Gastroesophageal sphincter (tissue), 4 donors: ENCODE measurements at places on chromosomes 16 and 17. TPM values are rescaled to one million over a fixed set of nuclear protein-coding genes. Genes with fewer than 3 reads are reported as not detected.

GRCh38 chr17:30256756-30257506 is 21.4 kb upstream of the SLC6A4 start:
- ATAC-seq = no peak

DNA sequence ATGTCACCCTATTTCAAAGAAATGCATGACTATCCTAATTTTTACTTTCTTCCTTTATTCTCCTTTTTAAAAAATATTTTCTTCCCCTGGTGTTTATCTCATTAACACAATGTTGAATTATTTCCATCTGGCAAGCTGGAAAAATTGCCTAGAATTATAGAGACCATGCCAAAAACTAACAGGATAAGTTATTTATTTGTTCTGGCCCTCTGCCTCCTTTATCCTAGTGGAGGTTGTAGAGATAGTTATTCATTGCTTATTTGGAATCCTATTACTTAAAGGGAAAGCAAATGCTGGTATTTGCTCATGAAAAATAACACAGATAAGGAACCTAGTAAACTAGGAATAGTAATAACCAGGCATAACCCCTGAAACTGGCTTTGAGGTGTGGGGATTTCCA is 684.9 kb upstream of the KIF2B start:
- no peak for ATAC-seq

DNA sequence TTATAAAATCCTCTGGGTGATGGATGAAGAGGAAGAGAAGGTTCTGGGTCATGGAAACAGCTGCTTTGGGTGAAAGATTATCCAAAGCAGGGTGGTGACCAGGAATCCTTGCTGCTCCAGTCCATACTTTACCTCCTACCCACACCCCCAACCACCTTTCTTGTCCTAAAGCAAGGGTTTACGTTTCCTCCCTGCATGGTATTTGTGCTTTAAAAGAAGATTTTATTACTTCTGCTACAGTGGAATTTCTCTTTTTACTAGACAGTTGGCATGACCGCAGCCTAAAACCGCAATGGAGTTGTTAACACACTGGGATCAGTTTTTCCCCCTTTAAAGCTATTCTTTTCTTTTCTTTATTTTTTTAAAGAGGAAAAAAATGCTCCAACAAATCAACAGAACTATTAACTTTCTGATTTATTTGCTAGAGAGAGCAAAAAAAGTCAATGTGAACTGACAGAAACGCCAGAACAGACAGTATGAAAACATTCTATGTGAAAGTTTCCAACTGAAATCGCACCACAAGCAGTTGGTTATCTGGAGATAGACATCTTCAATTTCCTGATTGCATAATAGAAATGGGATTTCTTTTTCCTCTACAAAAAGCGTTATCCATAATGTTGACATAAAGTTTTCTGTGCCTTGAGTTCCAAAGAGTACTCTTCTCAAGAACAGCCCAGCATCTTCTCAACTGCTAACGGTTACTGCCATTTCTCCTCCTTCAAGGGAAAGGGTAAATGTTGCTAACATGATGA is 236.0 kb downstream of the IRX3 start:
- ATAC-seq = no peak

DNA sequence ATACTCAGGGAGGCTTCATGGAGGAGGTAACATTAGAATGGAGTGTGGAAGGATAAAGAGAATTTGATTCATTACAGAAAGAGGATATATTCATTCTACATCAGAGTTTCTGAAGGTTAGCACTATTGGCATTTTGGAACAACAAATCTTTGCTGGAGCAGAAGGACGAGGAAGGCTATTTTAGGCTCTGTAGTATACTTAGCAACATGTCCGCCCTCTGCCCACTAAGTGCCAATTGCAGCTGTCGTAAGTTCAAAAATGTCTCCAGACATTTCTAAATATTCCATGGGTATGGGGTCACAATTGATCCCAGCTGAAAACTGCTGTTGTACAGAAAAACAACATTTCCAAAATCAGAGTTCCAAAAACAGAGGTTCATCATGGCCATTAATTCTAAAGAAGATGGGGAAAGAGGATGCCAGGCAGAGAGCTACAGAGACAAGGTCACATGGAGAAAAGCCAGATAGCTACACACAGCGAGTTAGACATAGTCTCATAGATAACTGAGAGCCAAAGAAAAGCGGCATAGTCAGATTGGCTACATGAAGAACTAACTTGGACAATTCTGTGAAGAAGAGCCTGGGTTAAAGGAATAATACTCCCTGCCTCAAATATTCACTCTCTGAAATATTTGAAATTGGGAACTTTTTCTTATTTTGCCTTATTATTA is 846.4 kb upstream of the CDH8 start:
- no peak for ATAC-seq

DNA sequence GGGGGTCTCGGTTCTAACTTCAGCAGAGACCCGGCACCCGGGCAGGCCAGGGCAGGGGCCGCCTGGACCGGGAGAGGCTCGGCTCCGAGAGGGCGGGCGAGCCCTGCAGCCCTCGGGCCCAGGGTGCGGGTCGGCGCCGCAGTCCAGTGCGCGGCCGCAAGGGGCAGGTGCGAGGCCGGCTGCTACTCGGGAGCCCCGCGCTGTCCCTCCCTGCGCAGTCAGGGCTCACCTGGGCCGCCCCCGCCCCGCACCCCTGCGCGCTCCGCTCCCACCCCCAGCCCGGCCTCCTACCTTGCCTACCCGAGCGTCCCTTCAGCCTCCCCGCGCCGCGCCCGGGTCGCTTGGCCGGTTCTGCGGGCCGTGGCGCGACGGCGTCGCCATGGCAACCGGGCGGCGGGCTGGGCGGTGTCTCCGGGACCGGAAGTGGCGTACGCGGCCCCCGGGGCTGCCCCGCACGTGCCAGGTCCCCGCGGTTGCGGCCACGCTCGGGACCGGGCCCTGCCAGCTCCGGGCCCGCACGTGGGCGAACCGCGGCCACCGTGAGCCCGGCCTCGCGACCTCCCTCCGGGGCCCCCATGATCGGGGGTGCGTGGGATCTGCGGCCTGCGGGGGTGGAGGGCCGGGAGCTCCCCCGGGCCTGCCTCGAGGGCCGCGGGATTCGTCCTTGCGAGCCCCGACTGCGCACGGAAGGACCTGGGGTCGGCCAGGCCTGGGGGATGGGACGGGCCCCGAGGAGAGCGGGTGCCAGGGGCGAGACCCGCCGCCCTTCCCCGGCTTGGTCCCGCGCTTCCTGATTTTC is at the start of gene CYB561:
TSS of gene CYB561 (minus strand) at position 353 of the 799 bp plus-strand sequence. CDS start 8,759 bp downstream, outside the sequence.
- ATAC-seq = peak; percentile 89

GRCh38 chr17:16584273-16584995 is 15.4 kb upstream of the ZNF287 start:
- peak; percentile 96 for ATAC-seq

DNA sequence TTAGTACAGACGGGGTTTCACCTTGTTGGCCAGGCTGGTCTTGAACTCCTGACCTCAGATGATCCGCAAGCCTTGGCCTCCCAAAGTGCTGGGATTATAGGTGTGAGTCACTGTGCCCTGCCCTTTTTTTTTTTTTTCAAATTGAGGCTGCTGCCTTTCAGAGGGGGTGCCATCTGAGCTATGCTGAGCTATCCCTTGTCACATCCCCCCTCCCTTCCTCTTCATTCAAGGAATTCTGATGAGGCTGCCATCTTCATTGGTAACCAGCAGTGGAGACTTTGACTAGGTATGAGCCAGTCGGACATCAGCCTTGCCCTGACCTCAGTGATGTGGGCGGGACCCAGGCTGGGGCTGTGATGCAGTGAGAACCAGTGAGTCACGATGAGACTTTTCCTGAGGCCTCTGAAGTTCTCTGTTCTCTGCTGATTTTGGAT is 24.4 kb upstream of the GPT2 start:
- ATAC-seq = no peak

DNA sequence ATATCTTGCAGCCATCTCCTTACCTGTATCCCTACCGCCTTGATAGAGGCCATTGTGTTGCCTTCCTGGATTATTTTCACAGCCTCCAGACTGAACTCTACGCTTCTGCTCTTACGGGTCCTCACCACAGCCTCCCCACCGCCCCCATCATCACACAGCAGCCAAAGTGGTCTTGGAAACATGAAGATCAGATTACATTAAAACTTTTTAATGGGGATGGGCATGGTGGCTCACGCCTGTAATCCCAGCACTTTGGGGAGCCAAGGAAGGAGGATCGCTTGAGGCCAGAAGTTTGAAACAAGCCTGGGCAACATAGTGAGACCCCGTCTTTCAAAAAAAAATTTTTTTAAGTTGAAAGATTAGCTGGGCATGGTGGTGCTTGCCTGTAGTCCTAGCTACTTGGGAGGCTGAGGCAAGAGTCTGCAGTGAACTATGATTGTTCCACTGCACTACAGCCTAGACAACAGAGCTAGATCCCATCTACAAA is 150.5 kb downstream of the NPIPB5 start:
- no peak for ATAC-seq

DNA sequence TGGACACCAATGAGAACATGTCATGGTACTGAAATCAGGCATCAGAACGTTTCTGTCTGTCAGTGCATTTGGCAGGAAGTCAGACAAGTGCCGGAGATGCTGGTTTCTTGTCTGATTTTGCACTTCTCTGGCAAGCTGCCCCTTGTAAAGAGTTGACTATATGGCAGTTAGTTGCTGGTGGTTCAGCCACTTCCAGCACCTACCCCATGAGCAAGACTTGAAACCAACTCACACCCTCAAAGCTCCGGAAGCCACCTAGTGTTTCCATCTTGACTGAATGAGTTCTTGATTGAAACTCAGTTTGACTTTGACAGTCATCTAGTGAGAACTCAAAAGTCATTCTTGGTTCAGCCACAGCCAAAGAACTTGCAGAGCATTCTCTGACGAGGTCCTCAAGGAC is 225.1 kb downstream of the SPECC1 start:
- ATAC-seq = no peak

GRCh38 chr17:41334385-41335305 is 16.0 kb downstream of the KRT33A start:
- ATAC-seq = no peak

DNA sequence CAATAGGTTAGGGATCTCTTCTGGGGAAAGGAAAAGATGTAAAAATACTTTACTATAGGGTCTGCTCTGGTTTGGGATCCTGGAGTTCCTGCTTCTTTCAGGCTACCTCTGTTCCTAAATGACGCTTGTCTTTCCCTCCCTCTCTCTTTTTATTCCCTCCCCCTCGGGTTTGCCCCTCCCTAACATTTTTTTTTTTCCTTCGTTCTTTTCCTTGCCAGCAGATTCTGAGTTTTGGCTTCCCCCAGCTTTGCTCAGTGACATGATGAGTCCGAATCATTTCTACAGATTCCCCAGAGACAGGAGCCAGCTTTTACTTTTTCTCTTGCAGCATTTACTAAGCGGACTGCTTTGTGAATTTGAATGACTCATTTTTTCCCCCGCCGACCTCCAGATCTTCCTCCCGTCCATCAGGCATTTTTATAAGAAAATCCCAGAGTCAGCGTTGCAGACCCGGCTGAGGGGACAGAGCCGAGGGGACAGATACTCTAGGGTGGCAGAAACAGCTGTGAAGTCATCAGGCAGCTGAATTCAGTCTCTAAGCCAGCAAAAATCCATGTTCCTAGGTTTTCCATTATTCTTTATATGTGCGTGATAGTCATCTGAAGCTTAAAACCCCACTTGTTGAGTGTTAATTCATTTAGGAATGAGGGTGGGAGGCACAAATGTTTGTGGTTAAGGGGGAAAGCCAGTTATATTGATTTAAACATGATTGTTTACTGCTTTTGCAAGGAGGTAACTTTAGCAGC is at the start of gene TMEM100:
TSS of gene TMEM100 (minus strand) at position 123 of the 746 bp plus-strand sequence. CDS start 1,794 bp downstream, outside the sequence.
- ATAC-seq = peak; percentile 83

DNA sequence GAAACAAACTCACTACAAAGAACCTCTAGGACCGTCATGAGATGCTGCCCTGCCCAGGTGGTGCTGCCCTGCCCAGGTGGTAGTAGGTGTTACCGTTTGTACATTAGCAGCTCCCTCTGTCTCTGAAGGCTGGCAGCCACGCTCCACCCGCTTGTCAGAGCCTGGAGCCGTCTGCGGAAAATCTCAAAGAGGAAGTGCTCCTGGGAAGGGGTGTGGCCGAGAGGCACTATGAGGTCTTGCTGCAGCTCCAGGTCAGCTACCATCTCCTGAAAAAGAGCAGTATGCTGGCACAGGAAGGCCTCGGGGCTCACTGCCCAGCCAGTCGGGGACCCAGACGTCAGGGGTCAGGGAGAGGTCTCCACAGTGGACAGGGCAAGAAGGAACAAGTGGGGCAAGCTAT is 28.3 kb downstream of the ZNF276 start:
- ATAC-seq = no peak

DNA sequence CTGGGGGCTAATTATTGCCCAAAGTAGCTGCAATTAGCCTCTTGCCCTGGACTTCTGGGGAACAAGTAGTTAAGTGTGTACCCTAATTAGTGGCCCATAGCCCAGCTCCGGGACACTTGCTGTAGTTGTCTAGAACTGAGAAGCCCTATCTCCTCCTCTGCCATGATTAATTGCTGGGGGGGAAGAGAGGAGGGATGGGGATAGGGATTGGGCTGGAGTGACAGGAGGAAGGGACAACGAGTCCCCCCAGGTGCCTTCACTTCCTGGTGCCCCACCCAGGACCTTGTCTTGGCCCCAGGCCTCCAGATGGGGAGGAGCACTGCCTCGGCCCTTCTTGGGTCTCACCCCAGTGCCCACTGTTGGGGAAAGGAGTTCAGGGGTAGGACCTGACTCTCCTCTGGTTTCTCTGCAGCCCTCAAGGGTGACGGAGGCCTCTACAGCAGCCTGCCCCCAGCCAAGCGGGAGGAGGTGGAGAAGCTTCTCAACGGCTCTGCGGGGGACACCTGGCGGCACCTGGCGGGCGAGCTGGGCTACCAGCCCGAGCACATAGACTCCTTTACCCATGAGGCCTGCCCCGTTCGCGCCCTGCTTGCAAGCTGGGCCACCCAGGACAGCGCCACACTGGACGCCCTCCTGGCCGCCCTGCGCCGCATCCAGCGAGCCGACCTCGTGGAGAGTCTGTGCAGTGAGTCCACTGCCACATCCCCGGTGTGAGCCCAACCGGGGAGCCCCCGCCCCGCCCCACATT is 17.4 kb downstream of the NGFR start:
- ATAC-seq = no peak

- ATAC-seq = no peak
Observed at GRCh38 chr16:50472472-50472871, 75.7 kb upstream of the NKD1 start.

GRCh38 chr16:26204138-26204537 is 512.4 kb downstream of the HS3ST4 start:
- no peak for ATAC-seq

DNA sequence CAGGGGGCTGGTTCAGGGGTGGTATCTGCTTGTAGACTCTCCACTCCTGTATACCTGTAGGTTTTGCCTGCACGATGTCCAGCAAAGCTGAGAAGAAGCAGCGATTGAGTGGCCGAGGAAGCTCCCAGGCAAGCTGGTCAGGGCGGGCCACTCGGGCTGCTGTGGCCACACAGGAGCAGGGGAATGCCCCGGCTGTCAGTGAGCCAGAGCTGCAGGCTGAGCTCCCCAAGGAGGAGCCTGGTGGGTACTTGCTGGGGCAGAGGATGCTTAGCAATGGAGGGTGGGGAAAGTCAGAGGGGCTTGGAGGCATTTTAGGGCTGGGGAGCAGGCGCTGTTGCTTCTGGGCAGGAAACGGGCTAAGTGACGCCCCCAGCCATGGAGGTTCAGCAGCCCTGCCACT is 2.1 kb downstream of the DNAH2 start:
- no peak for ATAC-seq

GRCh38 chr17:63706336-63707082 is 6.6 kb upstream of the LIMD2 start:
- ATAC-seq = no peak

- ATAC-seq = no peak
Observed at GRCh38 chr16:72715267-72715666, 332.7 kb downstream of the ZFHX3 start.

GRCh38 chr17:47703191-47703591 is 9.2 kb downstream of the TBKBP1 start:
- no peak for ATAC-seq

ITGAD gene
- total RNA-seq = not detected

CCL23 gene
- total RNA-seq = 7.3 TPM

SLC2A4 gene
- total RNA-seq = 114 TPM

FBXO47 gene
- total RNA-seq = not detected

SLC5A10 gene
- not detected for total RNA-seq

KRT28 gene
- total RNA-seq = not detected

ARL17A gene
- total RNA-seq = 7.9 TPM
